8988T (cell line): ENCODE measurements at places on chromosomes 5 and 9.
A peak's percentile ranks its signal among the peaks of the same experiment; 100 is the strongest.

- DNase-seq, result no peak
Measured at GRCh38 chr5:143932584-143932983, 120.6 kb downstream of the HMHB1 start.

DNA sequence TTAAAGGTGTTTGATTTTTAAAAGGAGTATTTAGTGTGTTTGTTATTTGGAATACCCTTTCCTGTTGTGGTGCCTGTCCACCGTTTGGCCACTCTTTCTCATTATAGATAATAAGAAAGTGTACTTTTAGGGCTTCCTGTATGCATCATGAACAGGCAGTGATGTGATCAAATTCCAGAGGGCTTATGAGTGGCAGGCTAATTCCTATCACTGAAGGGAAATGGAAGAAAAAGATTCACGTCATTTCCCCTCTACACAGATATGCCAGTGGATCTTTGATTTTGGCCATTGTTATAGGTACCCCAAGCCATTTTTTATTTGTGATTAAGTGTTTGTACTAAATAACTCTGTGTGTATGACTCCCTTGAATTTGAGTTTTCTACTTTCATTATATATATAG, 37.1 kb downstream of the RPS6 start:
- DNase-seq, result no peak

GRCh38 chr5:138339091-138339456, 1.0 kb downstream of the FAM53C start:
- DNase-seq, result no peak

DNA sequence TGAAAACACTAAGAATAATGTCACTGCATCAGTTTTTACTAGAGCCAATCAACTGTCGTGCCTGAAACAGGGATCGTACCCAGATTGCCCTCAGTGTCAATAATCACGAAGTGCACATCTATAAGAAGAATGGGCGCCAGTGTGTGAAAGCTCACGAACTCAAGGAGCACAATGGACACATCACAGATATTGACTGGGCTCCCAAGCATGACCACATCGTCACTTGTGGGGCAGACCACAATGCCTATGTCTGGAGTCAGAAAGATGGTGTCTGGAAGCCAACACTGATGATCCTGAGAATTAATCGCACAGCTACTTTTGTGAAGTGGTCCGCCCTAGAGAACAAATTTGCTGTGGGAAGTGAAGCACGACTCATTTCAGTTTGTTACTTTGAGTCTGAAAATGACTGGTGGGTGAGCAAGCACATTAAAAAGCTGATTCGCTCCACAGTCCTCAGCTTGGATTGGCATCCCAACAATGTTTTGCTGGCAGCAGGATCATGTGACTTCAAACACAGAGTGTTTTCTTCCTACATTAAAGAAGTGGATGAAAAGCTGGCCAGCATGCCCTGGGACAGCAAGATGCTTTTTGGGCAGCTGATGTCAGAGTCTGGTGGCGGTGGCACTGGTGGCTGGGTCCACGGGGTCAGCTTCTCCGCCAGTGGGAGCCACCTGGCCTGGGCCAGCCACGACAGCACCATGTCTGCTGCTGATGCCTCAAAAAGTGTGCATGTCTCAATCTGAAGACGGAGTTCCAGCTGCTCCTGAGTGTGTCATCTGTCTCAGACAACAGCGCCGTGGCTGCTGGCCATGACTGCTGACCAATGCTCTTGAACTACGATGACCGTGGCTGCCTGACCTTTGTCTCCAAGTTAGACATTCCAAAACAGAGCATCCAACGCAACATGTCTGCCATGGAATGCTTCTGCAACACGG, 32.2 kb downstream of the NSA2 start:
- no peak for DNase-seq

GRCh38 chr9:28317745-28318144, 744.5 kb upstream of the C9orf72 start:
- no peak for DNase-seq

DNA sequence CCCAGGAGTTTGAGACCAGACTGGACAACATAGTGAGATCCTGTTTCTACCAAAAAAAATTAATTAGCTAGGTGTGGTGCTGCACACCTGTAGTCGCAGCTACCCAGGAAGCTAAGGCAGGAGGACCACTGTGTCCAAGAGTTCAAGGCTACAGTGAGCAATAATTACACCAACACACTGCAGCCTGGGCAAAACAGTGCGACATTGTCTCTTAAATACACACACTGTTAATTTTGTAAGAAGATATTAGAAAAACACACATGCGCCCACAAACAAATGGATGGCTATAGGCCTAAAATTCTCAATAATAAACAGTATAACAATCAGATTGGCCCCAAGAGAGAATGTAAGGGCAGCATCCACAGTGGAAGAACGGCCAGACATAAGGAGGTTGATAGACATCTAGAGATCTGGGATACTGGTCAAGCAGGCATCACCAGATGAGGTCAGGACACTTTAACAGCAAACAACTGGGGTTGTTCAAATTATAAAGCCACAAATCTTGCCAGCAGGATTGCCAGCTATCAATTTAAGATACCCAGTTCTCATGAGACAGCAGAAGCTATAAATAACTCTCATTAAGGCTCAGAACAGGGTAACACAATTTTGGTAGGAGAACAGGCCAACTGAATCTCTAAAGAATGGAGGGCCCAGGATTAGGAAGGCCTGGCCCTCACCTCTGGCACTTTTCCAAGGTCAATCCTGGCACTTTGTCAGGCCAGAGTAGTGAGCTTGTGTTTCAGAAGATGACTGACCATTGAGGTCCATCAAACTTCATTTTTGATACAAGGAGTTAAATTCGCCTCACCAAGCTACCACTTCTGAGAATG, 29.5 kb downstream of the GOLPH3 start:
- DNase-seq, result no peak

GRCh38 chr9:70367305-70367930, 47.0 kb downstream of the KLF9 start:
- DNase-seq, result no peak

- DNase-seq, result no peak
Measured at GRCh38 chr5:16489322-16489791, 23.8 kb upstream of the ZNF622 start.

DNA sequence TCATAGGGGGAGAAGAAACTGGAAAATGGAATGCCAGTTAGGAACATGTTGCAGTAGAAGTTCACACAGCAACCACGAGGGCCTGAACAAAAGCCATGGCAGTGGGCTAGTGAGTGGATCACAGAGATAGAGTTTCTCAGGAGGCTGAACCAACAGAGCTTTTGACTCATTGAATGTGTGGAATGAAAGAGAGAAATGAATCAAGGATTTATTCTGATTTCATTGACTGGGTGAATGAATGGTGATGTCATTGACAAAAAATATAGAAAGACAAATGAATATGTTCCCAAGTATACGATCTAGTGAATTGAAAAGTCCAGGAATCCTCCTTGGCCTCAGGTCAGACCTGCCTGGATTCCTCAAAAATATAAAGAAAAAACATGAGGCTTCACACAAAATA, 99.2 kb downstream of the ZNF462 start:
- DNase-seq, result no peak

GRCh38 chr5:72878854-72879253, 62.4 kb downstream of the TNPO1 start:
- no peak for DNase-seq

- no peak for DNase-seq
Measured at GRCh38 chr5:151497391-151498002, 50.1 kb downstream of the SLC36A1 start.

- DNase-seq, result peak; percentile 15
Measured at GRCh38 chr5:180598797-180599589, 7.7 kb upstream of the SCGB3A1 start.

DNA sequence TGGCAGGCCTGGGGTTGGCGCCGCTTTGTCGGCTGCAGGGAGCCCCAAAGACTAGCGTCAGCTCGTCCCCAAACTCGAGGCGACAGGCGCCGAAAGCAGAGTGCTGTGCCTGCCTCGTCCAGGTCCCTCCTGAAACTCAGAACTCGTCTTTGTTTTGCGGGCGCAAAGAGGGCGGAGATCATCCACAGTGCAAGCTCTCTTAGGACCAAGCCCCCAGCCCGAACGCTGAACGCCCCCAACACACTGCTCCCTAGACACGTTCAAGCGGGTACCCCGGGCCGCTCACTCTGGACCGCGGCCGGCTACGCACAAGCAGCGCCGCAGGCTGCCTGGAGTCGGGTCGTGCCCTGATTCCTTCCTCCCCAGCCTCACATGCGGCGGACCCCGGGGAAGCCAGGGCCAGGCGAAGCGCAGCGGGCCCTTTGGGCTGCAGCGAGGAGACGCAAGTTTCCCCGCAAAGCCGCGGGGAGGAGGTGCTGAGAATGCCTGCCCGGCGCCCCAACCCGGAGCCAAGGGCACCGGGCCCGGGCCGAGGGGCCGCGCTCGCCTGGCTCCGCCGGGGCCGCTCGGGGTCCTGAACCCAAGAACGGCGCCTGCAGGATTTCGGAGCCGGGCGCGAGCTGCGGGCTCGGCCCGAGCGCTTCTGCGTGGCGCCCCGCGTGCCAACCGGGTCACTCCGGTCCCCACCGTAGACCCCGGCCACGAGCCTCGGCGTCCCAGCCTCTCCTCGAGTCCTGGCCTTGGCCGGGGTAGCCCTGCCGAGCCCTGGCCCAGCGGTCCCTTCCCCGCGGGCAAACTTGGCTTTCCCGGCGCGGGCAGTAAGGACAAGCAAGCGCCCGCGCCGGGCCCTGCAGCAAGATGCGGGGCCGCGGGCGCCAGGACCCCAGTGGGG, 738 bp downstream of the FSTL4 start:
- no peak for DNase-seq

- DNase-seq, result no peak
Measured at GRCh38 chr5:141623186-141623585, 4.4 kb upstream of the DIAPH1 start.

- no peak for DNase-seq
Measured at GRCh38 chr5:137091472-137091871, 407.7 kb downstream of the SPOCK1 start.

- no peak for DNase-seq
Measured at GRCh38 chr5:162230348-162230747, 162.8 kb downstream of the GABRG2 start.
